Activated naive CD4-positive, alpha-beta T cell (primary cell): ENCODE measurements at places on chromosomes 13 and 19.
A peak's percentile ranks its signal among the peaks of the same experiment; 100 is the strongest.

- no peak for DNase-seq
Measured at GRCh38 chr19:47176071-47176626, 45.5 kb downstream of the SAE1 start.

GRCh38 chr13:32254416-32254815, 60.7 kb downstream of the ZAR1L start:
- DNase-seq, result no peak

GRCh38 chr13:99970651-99971575, 654 bp downstream of the ZIC5 start:
- no peak for DNase-seq

DNA sequence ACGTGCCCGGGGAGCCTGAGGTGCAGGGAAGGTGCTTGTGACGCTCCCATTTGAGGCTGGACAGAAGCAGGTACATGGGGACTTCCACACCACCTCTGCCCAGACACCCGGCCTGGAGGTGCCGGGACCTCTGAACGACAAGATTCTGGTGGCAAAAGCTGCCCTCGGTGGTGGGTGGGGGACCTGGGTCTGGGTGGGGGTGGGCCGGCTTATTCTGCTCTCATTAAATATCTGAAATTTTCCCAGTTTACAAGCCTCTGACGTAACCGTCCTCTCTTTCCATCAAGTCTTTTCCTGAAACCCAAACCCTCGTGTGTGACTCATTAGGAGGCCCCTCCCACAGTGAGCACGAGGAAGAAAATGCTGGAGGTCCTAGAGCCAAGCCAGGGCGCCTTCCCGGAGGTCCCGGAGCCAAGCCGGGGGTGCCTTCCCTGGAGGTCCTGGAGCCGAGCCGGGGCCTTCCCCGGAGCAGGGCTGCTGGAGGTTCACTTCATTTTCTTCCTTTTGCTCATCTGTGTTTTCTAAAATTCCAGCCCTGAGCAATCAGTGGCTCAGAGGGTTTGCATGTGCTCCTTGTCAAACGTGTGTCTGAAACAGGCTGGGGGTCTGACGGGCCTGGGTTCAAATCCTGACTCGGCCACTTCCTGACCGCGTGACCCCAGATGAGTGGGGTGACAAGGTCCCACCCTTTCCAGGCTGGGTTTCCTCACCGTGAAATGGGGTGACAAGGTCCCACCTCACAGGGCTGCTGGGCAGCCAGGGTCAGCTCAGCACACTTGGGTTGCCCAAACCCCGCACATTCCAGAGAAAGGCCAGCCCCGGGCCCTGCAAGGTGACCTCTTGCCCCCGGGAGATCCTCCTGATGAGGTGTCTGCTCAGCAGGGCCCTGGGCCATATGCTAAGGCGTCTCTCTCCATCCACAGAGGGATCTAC, 10.0 kb downstream of the CFD start:
- no peak for DNase-seq

DNA sequence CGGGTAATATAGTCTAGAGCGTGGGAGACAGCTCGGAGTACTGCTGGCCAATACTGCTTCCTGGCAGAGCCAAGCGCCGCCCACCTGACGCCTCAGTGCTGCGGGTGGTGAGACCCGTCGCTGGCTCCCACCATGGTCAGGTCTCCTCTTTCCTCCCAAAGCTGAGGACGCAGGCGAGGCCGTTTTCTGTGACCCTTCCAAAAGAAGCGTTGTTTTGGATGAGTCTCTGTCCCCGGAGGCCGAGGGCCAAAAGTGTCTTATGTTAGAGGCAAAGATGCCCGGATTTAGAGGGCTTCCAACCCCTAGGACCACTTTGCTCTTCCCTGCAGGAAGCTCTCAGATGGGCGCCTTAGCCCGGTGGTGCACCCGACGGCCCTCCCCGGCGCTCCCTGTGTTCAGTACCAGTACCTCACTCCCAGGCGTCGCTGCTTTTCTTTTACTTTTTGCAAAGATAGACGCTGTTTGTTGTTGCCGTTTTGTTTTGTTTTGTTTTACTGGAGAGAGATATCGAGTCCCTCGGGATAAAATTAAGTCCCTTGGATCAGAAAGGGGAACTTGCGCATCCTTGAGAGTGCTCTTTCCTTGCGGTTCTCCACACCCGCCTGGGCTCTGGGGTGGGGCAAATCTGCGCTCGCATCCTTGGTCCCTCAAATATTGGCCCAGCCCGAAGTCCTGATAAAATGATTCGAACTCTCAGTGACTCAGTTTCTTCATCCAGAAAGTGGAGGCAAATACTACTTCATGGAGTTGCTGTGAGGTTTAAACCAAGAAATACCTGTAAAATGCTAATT, 7.0 kb downstream of the PDX1 start:
- no peak for DNase-seq

DNA sequence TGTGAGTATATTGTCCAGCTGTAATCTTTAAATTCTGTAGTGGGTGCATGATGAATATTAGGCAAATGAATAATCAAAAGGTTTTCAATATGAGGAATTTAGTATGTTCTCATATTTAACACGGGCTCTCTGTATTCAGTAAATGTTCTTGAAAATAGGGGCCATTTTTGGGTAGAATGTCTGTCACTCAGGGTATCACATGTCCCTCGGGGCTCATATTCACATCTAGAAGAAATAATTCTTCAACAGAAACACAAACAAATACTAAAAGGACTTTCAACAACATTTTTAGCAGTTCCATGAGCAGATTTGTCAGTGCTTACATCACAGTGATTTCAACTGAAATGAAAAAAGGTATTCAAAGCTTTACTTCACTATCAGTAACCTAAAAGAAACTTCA, 1388.4 kb upstream of the MIR17HG start:
- no peak for DNase-seq

GRCh38 chr19:56315077-56315828, 614 bp upstream of the ZSCAN5A start:
- DNase-seq, result peak; percentile 61

GRCh38 chr19:756236-756635, 5.3 kb downstream of the MISP start:
- DNase-seq, result no peak

- DNase-seq, result no peak
Measured at GRCh38 chr13:113584870-113585671, 518 bp downstream of the TFDP1 start.

- no peak for DNase-seq
Measured at GRCh38 chr13:94703271-94703670, 9.1 kb downstream of the SOX21 start.

GRCh38 chr19:3977242-3978143, 6.6 kb upstream of the DAPK3 start:
- no peak for DNase-seq

GRCh38 chr13:97371486-97372109, 62.4 kb upstream of the RAP2A start:
- DNase-seq, result no peak

GRCh38 chr19:41623360-41623759, 3.5 kb downstream of the CEACAM4 start:
- DNase-seq, result no peak
